CD4-positive, alpha-beta T cell treated with Interleukin-4 for 4 hours (primary cell): ENCODE measurements at places on chromosomes 7 and 10.

DNA sequence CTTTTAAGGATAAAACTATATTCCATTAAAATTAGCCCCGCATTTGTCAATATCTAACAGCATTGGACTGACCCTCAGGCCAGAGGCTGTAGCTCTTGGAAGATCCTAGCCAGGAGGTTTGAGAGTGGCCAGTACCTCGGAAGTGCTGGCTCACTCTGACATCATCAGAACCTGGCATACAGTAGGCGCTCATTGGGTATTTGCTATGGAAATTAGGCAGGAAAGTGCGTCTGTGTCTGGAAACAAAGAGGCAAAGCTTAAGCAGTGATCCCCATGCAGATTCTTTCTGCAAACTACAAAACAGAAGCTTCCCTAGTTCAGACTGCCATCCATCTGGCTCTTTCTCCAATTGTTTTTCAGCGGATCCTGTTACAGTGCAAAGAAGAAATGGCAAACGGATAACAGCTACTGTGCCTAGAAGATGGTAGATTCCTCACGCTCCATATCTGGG is 1.7 kb upstream of the PRKCQ start:
- DNase-seq: no peak

- no peak for DNase-seq
Measured at GRCh38 chr7:159144758-159145489, at the start of gene VIPR2. Gene VIPR2, minus strand, starts transcription at chr7:159144867. Its CDS starts 96 bp downstream, at chr7:159144771.

DNA sequence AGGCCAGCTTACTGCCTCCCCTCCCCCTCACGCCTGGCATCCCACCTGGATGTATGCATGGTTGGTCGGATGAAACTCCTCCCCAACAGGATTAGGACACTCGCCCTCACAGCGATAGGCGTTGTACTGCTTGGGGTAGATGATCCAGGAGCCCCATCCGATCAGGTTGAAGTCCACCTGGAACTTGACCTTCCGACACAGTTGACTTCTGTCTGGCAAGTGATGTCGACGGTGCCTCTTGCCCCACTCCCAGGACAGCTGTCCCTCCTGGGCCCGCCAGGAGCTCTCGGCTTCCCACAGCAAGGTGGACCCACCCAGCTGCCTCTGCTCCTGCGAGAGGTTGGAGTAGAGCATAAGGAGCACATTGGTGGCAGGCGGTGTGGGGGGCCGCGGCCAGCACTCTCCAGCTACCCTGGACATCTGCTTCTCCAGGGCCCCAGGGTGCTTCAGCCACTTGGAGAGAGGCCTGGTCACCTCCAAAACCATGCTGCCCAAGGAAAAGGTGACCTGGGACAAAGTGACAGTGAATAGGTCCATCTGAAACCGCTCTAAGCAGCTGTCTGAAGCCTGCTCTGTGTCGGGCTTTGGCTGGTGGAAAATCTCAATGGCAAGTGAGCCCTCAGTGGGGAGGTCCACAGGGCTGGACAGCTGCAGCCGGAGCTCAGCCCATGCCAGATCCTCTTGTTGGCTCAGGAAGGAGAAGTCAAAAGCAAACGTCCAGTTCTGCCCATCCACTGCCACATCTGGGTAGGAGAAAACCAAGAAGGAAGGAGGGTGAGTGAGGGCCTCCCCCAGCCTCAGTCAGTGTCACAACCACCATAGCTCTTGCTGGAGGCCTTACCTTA is 6.0 kb downstream of the NODAL start:
- DNase-seq: no peak

GRCh38 chr7:141045842-141046620 is 27.8 kb upstream of the TMEM178B start:
- no peak for DNase-seq

DNA sequence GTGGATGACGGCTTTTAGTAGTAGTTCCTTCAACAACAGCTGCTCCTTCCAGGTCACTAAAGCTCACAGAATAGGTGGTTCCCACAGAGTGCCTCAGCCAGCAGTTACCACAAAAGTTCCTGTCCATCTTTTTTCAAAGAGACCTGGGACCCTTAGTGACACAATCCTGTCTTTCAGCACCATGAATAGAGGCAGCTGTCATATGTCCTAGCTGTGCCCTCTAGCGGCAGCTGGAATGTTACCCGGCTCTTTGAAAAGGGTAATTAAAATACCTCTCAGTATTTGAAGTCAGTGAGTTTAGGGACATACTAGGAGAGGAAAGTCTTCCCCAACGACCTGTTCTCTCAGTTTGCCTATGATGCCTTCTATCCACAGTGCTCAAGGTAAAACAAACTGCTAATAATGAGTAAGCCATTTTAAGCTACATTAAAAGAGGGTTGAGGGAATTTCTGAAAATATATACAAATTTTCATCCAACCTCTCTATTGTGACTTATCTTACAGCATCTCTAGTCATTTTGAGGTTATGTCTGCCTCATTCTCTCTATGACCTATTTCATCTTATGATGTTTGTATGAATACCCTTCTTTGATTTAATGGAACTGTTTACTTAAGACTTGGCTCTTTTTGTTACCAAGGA is 290.8 kb downstream of the NXPH1 start:
- DNase-seq: no peak

DNA sequence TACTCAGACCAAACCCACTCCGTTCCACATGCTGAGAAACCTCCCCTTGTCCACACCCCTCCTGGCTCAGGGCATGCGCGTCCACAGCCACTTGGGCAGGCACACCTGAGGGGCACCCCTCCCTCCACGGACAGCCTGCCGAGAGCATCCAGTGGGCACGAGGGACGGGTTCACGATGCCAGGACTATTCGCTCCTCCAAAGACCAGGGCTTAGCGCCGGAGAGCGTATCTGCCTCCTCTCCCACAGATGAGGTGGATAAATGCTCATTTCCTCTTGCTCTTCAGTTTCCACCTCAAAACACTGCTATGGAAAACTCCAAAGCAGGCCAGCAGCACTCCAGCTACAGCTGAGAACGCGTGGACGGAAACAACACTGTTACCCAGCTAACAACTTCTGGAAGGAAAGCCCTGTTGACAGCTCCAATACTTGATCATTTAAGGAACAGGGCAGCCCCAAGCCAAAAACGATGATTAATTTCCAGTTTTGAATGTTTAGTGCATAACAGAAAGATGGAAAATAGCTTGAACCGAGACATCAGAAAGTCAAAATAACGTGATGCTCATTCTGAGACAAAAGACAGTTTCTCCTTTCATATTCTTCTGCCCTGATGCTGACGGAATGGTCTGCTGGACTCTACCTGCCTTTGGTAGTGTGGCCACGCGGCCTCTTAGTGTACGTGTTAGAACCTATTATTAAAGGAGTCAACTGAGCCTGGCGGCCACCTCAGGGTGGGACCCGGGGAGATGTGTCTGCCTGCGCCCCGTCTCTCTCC is 204.7 kb downstream of the DNAJB6 start:
- DNase-seq: no peak

DNA sequence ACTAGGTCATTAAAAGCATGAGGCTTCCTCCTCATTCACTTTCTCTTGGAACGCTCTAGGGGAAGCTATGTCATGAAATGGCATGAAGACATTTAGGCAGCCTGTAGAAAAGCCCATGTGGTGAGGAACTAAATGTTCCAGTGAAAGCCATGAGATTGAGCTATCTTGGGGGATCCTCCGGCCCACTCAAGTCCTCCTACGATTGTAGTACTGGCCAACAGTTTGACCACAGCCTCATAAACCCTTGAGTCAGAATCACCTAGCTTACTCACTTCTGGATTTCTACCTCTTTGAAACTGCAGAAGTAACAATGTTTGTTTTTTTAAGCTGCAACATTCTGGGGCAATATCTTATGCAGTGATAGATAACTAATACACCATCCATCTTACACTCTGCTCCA is 605.1 kb downstream of the SORCS1 start:
- DNase-seq: no peak
